ENCODE measurements at places on chromosomes 13 and 19. TPM values are rescaled to one million over a fixed set of nuclear protein-coding genes. Genes with fewer than 3 reads are reported as not detected.

The CGB3 gene
- not detected for total RNA-seq

GRCh38 chr19:45071969-45072790 is 4.1 kb downstream of the ZNF296 start:
- no peaks in the 10 kb centered on the region for H3K27me3 ChIP-seq
- H3K4me3 ChIP-seq: no peak overlapping the region
- no peaks in the 10 kb centered on the region for H3K36me3 ChIP-seq
- no peak overlapping the region for H3K27ac ChIP-seq
- H3K4me1 ChIP-seq: peaks cover 12% of the 10 kb centered on the region

GRCh38 chr19:5804516-5805461 is at the start of gene NRTN:
TSS of gene NRTN (plus strand) at chr19:5805067. CDS start at chr19:5824166, 19,099 bp downstream.
- H3K4me1 ChIP-seq: no peaks in the 10 kb centered on the region
- H3K27ac ChIP-seq: no peak within 1 kb of the TSS
- no peaks in the 10 kb centered on the region for H3K36me3 ChIP-seq
- peak within 1 kb of the TSS; percentile 37 for H3K4me3 ChIP-seq
- H3K27me3 ChIP-seq: 0 out of 2 replicates have a peak, but pooled peaks cover 8% of the 10 kb centered on the region

- 0 out of 2 replicates have a peak overlapping the region, but pooled peaks have one; percentile 25 for H3K27ac ChIP-seq
- no peak overlapping the region for H3K4me3 ChIP-seq
- DNase-seq: peak; percentile 73
- no peaks in the 10 kb centered on the region for H3K4me1 ChIP-seq
- no peaks in the 10 kb centered on the region for H3K36me3 ChIP-seq
Measured at GRCh38 chr13:48210178-48210577, 22.8 kb upstream of the ITM2B start.

The NKPD1 gene
- total RNA-seq: 0.37 TPM

- no peak overlapping the region for H3K4me3 ChIP-seq
- no peak for DNase-seq
- H3K27ac ChIP-seq: no peak overlapping the region
- no peaks in the 10 kb centered on the region for H3K36me3 ChIP-seq
- peaks cover 27% of the 10 kb centered on the region for H3K4me1 ChIP-seq
- H3K27me3 ChIP-seq: no peaks in the 10 kb centered on the region
Measured at GRCh38 chr19:49214701-49215100, 57.1 kb downstream of the TRPM4 start.

DNA sequence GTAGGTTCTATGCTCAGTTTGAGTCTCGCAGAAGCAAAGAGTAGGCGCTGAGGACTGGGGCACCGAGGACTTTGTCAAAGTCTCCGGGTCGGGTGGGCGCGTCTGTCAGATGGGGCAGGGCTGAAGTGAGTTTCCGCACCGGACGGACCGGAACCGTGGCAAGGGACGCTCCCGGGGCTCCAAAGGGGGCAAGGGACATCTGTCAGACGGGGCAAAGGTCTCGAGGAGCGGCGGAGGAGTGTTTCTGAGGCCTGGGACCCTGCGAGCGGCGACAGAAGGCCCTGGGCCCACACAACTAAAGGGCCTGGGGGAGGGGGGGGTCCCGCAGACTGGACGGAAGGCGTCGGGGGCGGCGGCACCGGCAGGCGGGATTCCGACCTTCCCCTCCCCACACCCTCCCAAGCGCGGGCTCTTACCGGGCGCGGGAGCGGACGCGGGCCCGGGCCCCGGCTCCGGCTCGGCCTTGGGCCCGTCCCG is 13.3 kb upstream of the AKAP8L start:
- H3K4me3 ChIP-seq: peak overlapping the region; percentile 84
- H3K36me3 ChIP-seq: no peaks in the 10 kb centered on the region
- H3K4me1 ChIP-seq: peaks cover 12% of the 10 kb centered on the region
- H3K27me3 ChIP-seq: no peaks in the 10 kb centered on the region

GRCh38 chr13:98171900-98172589 is 5.0 kb downstream of the RNF113B start:
- no peak overlapping the region for H3K27ac ChIP-seq
- DNase-seq: peak; percentile 3
- no peak overlapping the region for H3K4me3 ChIP-seq

GRCh38 chr19:23774106-23774505 is 15.4 kb upstream of the ZNF681 start:
- H3K4me1 ChIP-seq: 0 out of 2 replicates have a peak, but pooled peaks cover 16% of the 10 kb centered on the region
- peaks cover 75% of the 10 kb centered on the region for H3K36me3 ChIP-seq
- no peak overlapping the region for H3K27ac ChIP-seq
- DNase-seq: no peak
- H3K4me3 ChIP-seq: no peak overlapping the region

The ACTMAP gene
- 35.9 TPM for total RNA-seq

The MAP4K1 gene
- total RNA-seq: 6.8 TPM

The RDH8 gene
- not detected for total RNA-seq

DNA sequence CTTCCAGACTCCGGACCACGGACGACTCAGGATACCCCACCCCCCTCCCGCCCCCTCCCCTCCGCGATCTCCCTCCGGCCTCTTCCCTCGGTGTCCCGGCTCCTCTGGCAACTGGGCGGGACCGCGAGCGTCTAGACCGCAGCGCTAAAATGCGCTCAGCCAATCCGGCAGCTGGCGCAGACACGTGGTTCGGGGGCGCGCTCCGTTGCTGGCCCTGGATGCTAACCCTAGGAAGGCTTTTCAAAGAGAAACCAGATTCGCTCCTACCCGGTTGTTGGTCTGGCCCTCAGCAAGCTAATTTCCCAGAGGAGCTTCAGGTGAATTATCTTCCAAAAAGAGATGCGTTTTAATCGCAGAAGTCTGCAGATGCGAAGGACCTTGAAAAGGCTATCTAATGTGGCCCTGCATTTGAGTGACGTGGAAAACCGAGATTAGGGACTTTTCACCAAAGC is at the start of gene DZIP1:
TSS of gene DZIP1 (minus strand) at position 106 of the 452 bp plus-strand sequence. CDS start 2,677 bp downstream, outside the sequence.
- no peaks in the 10 kb centered on the region for H3K27me3 ChIP-seq
- H3K4me1 ChIP-seq: peaks cover 10% of the 10 kb centered on the region
- H3K27ac ChIP-seq: no peak within 1 kb of the TSS
- no peak within 1 kb of the TSS for H3K4me3 ChIP-seq

- DNase-seq: no peak
- H3K36me3 ChIP-seq: no peaks in the 10 kb centered on the region
- no peak overlapping the region for H3K27ac ChIP-seq
Measured at GRCh38 chr19:28285078-28285477, 927.9 kb downstream of the UQCRFS1 start.

GRCh38 chr13:103250071-103250470 is 183.9 kb upstream of the SLC10A2 start:
- no peak overlapping the region for H3K27ac ChIP-seq
- no peaks in the 10 kb centered on the region for H3K36me3 ChIP-seq
- 0 out of 2 replicates have a peak, but pooled peaks cover under 1% of the 10 kb centered on the region for H3K4me1 ChIP-seq
- no peak for DNase-seq
- H3K4me3 ChIP-seq: no peak overlapping the region

Data from PC-9 (cell line).